ENCODE measurements at places on chromosomes 4 and X. TPM values are rescaled to one million over a fixed set of nuclear protein-coding genes. Genes with fewer than 3 reads are reported as not detected.

TLR3 gene
- total RNA-seq, result 0.54 TPM

ARR3 gene
- not detected for total RNA-seq

KCNE5 gene
- total RNA-seq, result not detected

SULT1E1 gene
- total RNA-seq, result not detected

DNA sequence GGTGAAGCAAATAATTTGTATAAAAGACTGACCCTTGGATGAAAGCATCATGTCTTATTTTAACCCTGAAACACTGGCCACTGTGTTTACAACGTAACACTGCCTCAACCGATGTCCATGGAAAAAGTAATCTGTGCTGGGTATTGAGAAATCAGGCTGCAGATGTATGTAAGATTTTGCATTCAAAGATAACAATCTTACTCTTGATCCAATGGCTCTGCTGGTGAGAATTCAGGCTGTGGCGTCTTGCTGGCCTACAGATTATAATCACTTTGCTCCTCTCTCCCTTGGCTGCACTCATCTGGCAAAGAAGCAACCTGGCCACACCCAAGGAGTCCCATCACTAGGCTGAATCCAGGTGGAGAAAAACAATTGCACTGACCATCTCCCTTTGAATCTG, 7.5 kb downstream of the ADGRA3 start:
- no peaks in the 10 kb centered on the region for H3K36me3 ChIP-seq
- H3K4me1 ChIP-seq, result no peaks in the 10 kb centered on the region
- H3K4me3 ChIP-seq, result no peak overlapping the region
- no peak overlapping the region for H3K27ac ChIP-seq
- DNase-seq, result no peak
- no peaks in the 10 kb centered on the region for H3K27me3 ChIP-seq

DNA sequence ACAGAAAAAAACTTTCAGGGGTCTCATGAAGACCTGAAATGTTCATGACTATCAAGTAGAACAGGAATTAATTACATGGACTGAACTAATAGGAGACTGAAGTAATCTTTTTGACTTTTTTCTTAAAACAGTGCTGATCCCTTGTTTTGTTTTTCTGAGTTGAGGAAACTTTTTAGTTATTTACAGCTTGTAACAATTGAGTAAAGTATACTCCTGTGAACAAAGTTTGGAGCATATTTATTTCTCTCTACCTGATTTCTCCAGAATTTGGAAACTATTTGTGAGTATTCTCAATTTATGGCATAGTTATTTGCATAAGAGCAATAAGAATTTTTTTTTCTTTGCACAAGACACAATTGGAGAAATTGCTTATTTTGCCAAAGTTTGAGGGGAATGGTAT, 64.8 kb downstream of the PCDH18 start:
- H3K4me1 ChIP-seq, result peaks cover 14% of the 10 kb centered on the region
- H3K27ac ChIP-seq, result no peak overlapping the region
- no peaks in the 10 kb centered on the region for H3K36me3 ChIP-seq
- H3K27me3 ChIP-seq, result no peaks in the 10 kb centered on the region
- no peak overlapping the region for H3K4me3 ChIP-seq
- no peak for DNase-seq

- H3K4me3 ChIP-seq, result no peak overlapping the region
- no peaks in the 10 kb centered on the region for H3K36me3 ChIP-seq
- H3K4me1 ChIP-seq, result no peaks in the 10 kb centered on the region
- H3K27ac ChIP-seq, result no peak overlapping the region
These were observed 86.0 kb downstream of the PCYT1B start for GRCh38 chrX:24561121-24561520.

DNA sequence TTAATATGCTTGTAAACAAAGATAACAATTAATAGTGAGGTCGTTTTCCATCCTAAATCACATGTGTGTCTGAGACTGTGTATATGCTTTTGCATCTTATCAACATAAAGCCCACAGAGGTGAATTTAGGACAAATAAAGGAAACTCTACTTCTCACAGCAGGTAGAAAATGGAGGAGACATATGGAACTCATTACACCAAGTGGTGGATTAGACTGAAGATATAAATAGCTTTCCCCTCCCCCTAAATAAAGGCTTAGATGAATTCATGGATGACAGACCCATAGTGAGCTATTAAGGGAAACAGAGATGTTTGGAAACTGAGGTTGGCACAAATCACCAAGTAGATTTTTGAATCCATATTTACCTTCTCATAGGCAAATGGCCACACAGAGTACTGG, 79.7 kb downstream of the GRIA3 start:
- H3K36me3 ChIP-seq, result no peaks in the 10 kb centered on the region
- no peak overlapping the region for H3K27ac ChIP-seq
- DNase-seq, result no peak
- no peaks in the 10 kb centered on the region for H3K27me3 ChIP-seq
- peaks cover 12% of the 10 kb centered on the region for H3K4me1 ChIP-seq

GRCh38 chr4:7466904-7467303, 32.2 kb upstream of the PSAPL1 start:
- H3K27ac ChIP-seq, result no peak overlapping the region
- no peak overlapping the region for H3K4me3 ChIP-seq
- H3K4me1 ChIP-seq, result no peaks in the 10 kb centered on the region
- peaks cover 9% of the 10 kb centered on the region for H3K27me3 ChIP-seq

DNA sequence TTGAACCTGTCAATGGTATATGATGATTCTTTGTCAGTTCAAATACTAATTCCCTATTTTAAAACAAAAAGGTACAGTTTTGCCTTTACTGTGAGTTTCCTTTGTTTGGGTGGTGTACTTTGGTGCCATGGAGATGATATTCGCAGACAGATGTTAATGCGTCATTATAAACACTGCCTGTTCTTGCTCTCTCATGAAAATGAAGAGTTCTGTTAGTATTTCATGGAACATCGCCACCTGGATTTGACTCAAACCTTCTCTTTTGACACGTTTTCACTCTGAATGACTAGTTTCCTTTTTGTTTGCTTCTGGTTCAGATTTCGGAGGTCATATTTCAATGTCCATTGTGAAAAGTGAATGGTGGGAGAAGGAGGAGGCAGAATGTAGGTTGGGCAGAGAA, 6.9 kb upstream of the CTSO start:
- peak overlapping the region; percentile 24 for H3K27ac ChIP-seq
- 0 out of 2 replicates have a peak, but pooled peaks cover 4% of the 10 kb centered on the region for H3K4me1 ChIP-seq
- H3K4me3 ChIP-seq, result peak overlapping the region; percentile 6
- H3K36me3 ChIP-seq, result no peaks in the 10 kb centered on the region
- peak; percentile 85 for DNase-seq

All from GM23248 (cell line).